ENCODE measurements at places on chromosomes 12 and 14. TPM values are rescaled to one million over a fixed set of nuclear protein-coding genes. Genes with fewer than 3 reads are reported as not detected.

- no peak for DNase-seq
Observed at GRCh38 chr14:58200480-58200841, 512 bp downstream of the ACTR10 start.

DNA sequence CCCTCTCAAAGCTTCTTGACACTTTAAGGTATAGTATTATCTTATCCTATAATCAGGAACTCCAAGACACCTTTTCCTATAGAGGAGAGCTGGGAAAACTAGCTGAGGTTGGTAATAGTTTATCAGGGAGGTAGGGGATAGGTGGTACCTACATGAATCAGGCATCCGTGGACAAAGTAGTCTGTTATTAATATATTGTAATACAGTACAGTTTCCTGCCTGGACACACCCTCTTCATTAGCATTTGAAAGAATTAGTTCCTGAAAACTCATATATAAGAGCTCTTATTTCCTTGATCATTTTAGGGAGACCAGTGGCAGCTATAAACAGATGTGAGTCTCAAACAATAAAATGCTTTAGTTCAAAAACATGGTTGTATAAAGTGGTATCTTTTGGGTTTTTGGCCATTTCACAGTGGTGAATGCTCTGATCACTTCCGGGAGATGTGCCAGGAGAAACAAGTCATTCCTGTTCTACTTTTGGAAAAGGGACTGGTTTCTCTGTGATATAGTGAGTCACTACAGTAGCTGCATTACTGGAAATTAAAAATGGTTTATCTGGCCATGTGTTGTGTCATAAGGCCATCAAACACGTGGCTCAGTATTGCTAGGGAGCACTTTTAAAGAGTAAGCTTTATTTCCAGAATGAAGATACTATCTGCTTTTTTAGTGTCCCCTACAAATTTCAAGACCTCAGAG is 98.1 kb downstream of the KLRB1 start:
- DNase-seq: no peak

GRCh38 chr14:44112774-44113460 is 394.2 kb downstream of the FSCB start:
- no peak for DNase-seq

Gene POU6F1
- 4.7 TPM for total RNA-seq

DNA sequence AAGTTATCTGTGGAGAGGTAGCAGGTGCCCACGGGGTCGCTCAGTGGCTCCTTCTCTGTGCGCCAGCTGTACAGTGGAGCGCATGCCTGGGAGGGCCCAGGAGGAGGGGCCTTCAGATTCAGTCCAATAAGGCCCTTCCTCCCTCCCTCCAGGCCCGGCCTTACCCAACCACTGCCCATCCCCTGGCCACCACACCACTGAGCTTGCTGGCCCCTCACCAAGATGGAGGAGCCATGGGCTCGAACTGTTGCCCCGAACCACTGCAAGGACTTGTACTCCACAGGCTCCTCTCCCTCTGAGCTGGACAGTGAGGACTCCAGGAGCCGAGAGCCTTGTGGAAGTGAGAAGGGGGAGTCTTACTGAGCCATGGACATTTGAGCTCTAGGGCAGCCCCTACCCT is 9.8 kb downstream of the ITGA5 start:
- no peak for DNase-seq

GRCh38 chr12:96263449-96263902 is 69.3 kb downstream of the ELK3 start:
- DNase-seq: no peak

DNA sequence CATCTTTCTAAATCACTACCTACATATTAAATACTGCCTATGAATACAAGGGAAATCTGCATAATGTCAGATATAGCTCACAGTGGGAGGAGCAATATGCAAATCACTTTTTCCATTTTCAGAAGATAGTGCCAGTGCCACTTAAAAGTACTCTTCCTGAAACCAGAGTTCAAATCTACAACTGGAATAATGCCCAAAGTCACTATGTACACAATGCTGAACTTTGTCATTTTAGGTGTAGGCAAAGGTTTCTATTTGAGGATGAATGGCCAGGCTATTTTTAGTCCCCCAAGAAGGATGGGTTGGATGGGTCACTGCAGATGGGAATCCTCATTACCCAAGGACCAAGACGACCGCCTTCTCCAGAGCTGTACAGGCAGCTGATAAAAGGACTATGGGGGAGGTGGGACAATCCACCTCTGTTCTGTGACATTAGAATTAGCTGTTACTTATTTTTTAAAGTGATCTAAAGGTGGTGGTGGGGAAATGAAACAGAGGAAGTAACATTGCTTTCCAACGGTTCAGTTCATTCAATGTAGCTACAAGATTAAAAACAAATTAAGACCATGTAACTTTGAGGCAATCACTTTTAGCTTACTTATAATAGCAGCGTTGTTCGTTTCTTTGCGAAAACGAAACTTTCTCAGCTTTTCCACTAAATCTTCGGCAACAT is 5.6 kb downstream of the GMFB start:
- DNase-seq: no peak

- DNase-seq: no peak
Observed at GRCh38 chr12:38721611-38722252, 183.7 kb downstream of the CPNE8 start.

Gene MYF5
- total RNA-seq: not detected

- no peak for DNase-seq
Observed at GRCh38 chr12:106249411-106250135, 1.8 kb upstream of the CKAP4 start.

DNA sequence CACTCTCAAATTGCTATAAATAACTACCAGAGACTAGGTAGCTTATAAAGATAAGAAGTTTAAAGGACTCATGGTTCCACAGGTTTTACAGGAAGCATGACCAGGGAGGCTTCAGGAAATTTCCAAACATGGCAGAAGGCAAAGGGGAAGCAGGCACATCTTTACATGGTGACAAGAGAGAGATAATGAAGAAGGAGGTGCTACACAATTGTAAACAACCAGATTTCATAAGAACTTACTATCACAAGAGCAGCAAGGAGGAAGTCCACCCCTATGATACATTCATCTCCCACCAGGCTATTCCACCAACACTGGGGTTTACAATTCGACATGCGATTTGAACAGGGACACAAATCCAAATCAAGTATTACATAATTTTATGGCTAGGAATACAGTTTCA is 257.7 kb downstream of the BTG1 start:
- no peak for DNase-seq

DNA sequence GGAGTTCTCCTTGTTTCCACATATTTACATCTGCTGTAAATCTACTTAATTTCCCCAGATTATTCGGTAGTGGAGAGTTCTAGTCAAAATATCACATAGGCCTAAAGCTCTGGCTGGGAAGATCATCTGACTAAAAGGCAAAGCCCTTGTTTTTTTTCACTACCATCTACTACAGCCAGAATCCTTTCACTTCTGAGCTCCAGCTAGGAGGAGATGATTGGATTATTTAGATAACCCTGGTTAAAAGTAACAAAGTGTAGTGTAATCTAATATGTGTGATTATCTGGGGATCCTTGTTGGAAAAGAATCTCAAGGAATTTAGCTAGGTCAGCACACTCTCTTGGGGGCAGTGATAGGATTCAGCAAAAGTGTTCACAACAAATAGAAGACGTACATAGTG is 125.4 kb downstream of the DYRK2 start:
- DNase-seq: no peak

Gene SDR9C7
- total RNA-seq: not detected

DNA sequence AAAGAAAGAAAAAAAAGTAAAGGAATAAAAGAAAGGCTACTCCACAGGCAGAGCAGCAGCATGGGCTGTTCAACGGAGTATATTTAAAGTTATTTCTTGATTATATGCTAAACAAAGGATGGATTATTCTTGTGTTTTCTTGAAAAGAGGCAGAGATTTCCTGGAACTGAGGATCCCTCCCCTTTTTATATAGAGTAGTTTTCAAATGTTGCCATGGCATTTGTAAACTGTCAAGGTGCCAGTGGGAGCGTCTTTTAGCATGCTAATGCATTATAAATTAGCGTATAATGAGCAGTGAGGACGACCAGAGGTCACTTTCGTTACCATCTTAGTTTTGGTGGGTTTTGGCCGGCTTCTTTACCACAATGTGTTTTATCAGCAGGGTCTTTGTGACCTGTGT is 383.0 kb downstream of the PCNX1 start:
- DNase-seq: no peak

Gene PWP1
- 88.3 TPM for total RNA-seq

Gene NRL
- 1.4 TPM for total RNA-seq

DNA sequence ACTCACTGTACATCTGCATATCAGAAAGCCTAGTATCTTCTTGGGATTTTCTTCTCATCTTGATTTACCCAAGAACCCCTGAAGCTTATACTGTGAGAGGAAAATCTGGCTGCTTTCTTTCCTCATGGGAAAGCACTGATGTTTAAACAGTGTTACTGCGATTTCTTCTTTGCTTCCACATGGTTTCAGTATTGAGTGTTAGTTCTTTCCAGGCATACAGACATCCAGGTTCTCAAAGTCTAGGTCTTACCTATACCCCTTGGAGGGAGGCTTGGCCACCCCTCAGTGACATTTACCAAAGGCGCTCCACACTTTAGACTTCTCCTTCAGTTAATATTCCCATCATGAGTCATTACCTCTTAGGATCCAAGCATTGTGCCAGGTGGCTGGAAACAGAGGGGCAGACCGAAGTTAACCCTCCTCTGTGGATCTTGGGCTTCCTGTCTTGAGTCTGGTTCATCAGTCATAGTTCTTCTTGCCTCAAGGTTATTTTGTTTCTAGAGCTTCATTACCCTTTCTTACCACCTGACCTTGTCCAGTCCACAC is 79.1 kb downstream of the TMEM117 start:
- DNase-seq: no peak

Gene DAO
- not detected for total RNA-seq

DNA sequence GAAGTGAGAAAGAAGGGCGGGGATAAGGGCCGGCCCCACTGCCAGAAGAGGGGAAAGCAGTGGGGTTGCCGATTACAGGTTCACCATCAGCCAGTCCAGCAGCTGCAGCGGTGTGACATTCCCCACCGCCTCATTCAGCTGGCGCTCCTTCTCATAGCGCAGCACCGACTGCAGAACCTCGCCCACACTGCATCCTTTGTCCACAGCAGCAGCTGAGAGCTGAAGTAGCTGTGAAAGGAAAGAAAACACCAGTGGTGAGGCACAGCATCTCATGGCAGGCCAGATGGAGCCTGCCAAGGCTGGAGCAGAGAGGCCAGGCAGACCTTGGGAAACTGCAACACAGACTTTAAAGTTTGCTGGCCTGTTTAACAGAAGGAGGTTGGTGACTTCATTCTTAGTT is 33.2 kb downstream of the AKAP3 start:
- no peak for DNase-seq

DNA sequence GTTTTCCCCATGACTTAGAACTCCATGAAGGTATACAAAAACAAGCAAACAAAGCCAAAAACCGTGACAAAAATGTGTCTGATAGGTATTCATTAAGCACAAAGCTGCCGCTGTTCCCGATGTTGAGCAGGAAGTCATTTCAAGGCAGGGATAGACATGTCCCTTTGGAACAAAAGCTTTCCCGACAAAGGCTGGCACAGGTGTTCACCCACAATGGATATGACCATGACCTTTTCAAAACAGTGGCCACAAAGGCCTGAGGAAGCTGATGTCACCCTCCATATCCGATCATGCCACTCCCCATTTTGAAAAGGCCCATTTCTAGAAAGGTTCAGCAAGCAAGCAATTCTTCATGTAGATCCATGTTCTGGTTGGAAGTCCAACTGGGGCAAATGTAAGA is 279.1 kb downstream of the BTG1 start:
- DNase-seq: no peak

DNA sequence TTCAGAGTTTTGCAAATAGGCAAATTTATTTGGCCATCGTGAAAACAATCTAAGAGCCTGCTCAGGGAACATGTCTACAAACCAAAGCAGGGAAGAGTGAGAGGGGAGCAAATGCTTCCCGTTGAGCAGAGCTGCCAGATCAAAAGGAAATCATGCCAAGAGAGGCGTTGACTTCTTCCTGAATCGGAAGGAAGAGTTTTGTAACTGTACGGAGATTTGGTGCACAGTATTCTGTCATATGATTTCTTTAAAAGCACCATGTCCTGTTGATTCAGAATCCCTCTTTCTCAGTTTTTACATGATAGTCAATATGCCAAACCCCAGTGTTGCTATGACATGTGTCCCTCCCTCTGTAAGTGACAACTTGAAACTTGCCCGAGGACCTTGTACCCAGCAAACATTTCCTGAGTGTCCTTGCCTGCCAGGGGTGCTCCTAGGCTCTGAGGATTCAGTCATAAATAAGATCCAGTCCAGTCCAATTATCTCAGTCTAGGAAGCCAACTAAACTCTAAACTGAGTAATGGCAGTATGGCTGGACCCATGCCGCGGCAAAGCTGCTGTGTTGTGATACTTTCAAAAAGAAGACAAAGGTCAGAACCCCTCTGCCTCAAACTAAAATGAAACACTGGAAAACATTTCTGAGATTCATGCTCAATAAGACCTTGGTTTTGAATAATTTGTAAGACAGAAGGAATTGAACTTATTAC is 300.1 kb upstream of the FKBP4 start:
- DNase-seq: no peak

DNA sequence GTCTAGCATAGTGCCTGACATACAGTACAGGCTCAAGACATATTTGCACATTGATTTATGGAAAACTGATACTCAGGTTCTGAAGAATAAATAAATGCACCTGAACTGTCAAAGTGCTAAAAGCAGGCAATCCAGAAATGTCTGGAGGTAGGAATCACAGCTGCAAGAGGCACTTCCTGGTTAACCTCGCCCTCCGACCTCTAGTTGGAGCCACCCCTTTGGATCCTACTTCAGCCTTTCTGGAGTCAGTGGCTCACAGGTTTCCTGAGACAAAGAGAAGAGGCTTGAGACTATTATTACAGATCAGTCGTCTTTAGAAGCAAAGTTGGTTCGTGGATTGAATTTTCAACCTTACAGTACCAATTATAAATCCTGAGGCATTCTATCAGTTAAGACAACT is 13.0 kb downstream of the TCP11L2 start:
- no peak for DNase-seq

GRCh38 chr12:104516821-104517220 is 60.1 kb downstream of the CHST11 start:
- no peak for DNase-seq

- DNase-seq: no peak
Observed at GRCh38 chr14:63295231-63295685, 23.5 kb downstream of the GPHB5 start.

GRCh38 chr14:99732436-99733210 is 48.5 kb downstream of the CYP46A1 start:
- no peak for DNase-seq

DNA sequence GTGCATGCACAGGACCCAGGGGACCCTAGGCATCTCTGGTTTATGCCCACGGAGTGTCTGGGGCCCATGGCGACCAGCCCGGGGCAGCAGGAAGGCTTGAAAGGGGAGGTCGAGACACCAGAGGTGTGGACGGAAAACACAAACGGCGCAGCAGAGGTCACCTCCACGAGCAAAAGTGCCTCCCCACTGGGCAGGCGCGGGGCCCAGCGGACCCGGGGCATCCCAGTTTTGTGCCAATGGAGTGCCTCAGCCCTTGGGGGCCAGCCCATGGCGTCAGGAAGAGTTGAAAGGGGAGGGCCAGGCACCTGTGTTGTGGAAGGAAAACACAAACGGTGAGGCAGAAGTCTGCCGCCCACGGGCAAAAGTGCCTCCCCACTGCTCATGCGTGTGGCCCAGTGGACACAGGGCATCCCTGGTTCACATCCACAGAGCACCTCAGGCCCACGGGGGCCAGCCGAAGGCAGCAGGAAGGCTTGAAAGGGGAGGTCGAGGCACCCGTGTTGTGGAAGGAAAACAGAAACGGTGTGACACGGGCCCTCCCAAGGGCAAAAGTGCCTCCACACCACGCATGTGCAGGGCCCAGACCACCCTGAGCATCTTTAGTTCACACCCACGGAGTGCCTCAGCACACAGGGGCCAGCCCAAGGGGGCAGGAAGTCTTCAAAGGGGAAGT is 378.8 kb downstream of the ALG10 start:
- DNase-seq: no peak
